ENCODE measurements at places on chromosomes 1 and 21.

GRCh38 chr1:95991787-95992520 is 729.6 kb upstream of the PTBP2 start:
- no peak for DNase-seq

DNA sequence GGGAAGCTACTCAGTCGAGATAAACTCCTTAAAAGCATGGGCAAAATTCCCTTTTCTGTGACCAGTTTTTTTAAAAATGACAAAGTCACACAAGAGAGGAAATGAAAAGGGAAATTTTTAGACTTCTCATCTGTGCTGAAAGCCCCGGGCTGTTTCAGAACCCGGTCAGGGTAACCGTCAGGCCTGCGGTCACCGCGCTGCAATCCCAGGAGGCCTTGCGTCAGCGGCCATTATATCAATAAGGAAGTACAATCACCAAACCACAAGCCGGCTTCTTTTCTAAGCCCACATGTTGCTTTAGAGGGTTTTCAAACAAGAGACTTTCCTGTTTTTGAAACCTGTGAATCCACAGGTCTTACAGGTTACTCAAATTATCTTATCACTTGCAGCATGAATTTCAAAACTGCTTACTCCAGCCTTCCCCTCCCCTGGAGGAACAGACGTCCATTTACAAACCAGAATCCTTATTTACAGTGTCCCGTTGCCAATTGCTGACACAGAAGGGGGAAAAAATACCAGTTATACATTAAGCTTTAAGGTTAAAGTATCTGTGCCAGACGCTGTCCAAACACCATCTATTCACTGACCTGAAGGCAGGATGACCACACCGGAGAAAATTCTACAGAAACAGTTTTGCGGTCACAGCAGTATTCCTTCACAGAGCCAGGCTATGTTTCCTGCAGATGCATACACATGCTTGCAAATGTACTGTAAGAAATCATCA is 165.3 kb downstream of the TOMM20 start:
- DNase-seq = peak; percentile 97

- DNase-seq = peak; percentile 36
Observed at GRCh38 chr1:233440951-233441401, 113.5 kb downstream of the MAP3K21 start.

GRCh38 chr1:6582370-6582769 is 2.6 kb downstream of the ZBTB48 start:
- DNase-seq = no peak

GRCh38 chr1:95223110-95223509 is 10.9 kb upstream of the RWDD3 start:
- no peak for DNase-seq

GRCh38 chr1:6401673-6402072 is 8.1 kb upstream of the ACOT7 start:
- peak; percentile 32 for DNase-seq

DNA sequence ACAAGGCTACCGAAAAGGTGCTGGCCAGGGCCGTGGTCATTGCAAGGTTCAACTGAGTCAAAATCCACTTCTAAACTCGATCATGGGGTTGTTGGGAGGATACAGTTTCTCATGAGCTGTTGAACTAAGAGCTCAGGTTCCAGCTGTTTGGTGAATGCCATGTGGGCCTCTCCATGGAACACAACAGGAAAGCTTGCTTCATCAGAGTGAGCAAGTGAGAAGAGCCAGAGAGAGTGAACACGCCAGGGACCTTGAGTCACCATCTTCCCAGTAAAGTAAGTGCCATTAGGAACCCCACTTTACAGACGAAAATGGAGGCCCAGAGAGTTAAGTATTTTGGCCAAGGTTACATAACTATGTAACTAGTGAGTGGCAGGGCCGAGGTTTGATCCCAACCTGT is 475.1 kb upstream of the VAMP3 start:
- DNase-seq = no peak

GRCh38 chr1:230899841-230900251 is 31.5 kb upstream of the C1orf198 start:
- no peak for DNase-seq

GRCh38 chr1:84888753-84889152 is 4.3 kb downstream of the LPAR3 start:
- no peak for DNase-seq

GRCh38 chr1:178412400-178412770 is 84.4 kb downstream of the CLEC20A start:
- DNase-seq = no peak

DNA sequence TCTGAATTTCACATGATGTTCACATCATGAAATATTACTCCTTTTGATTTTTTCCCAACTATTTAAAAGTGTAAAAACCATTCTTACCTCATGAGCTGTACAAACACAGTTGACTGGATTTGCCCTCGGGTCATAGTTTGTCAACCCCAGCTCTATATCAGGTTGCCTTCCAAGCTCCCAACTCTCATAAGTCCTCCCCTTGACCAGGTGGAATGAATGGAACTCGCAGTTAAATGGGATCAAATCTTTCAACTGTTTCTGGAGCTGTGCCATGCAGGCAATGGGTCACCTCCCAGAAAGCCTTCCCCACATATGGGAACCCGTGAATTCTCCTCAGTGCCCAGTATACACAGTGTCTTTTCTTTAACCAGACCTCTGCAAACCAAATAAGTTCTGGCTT is 169.8 kb upstream of the FOXD3 start:
- DNase-seq = no peak

- no peak for DNase-seq
Observed at GRCh38 chr1:170415710-170416372, 116.1 kb upstream of the GORAB start.
